ENCODE measurements at places on chromosomes 4 and X. TPM values are rescaled to one million over a fixed set of nuclear protein-coding genes. Genes with fewer than 3 reads are reported as not detected.

GRCh38 chr4:81427344-81427821 is 44.3 kb downstream of the RASGEF1B start:
- H3K27me3 ChIP-seq, result no peaks in the 10 kb centered on the region
- H3K4me1 ChIP-seq, result no peaks in the 10 kb centered on the region
- H3K36me3 ChIP-seq, result peaks cover 15% of the 10 kb centered on the region
- no peak overlapping the region for H3K4me3 ChIP-seq

GRCh38 chr4:101706535-101707057 is 83.9 kb upstream of the BANK1 start:
- no peaks in the 10 kb centered on the region for H3K36me3 ChIP-seq
- H3K4me1 ChIP-seq, result no peaks in the 10 kb centered on the region
- no peak for DNase-seq
- H3K27ac ChIP-seq, result no peak overlapping the region
- no peak overlapping the region for H3K4me3 ChIP-seq

GRCh38 chr4:76055016-76055415 is 19.1 kb upstream of the CXCL11 start:
- H3K27ac ChIP-seq, result peak overlapping the region; percentile 13
- no peak for DNase-seq
- H3K36me3 ChIP-seq, result no peaks in the 10 kb centered on the region
- peaks cover 22% of the 10 kb centered on the region for H3K4me1 ChIP-seq
- peaks cover 2% of the 10 kb centered on the region for H3K27me3 ChIP-seq

The CEP135 gene
- total RNA-seq, result 17.0 TPM

The ZBTB49 gene
- total RNA-seq, result 5.2 TPM

DNA sequence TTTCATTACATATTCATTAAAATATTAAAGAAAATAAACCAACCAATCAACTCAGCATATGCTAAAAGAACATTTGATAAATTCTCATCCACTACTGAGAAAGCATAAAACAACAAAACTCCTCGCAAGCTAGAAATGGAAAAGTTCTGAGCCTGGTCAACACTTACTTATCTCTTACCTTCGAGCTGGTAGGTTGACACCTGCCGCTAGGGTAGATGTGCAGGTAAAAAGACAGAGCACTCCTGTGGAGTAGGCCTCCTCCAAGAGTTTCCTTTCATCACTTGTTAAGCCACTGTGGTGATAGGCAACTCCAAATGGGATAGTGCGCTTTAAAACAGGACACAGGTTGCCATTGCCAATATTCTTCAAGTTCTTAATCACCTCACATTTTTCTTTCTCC is 18.9 kb downstream of the HELQ start:
- H3K36me3 ChIP-seq, result peaks cover 34% of the 10 kb centered on the region
- no peaks in the 10 kb centered on the region for H3K27me3 ChIP-seq
- H3K4me1 ChIP-seq, result no peaks in the 10 kb centered on the region
- H3K27ac ChIP-seq, result no peak overlapping the region
- no peak overlapping the region for H3K4me3 ChIP-seq

All from activated CD8-positive, alpha-beta T cell treated with anti-CD3 and anti-CD28 coated beads, Interleukin-2, amount 10 ng/mL, durations not matched to agents 7 days and 5 days (primary cell).